ENCODE measurements at places on chromosomes 7 and 10. TPM values are rescaled to one million over a fixed set of nuclear protein-coding genes. Genes with fewer than 3 reads are reported as not detected.

Gene TMEM270
- total RNA-seq: not detected

Gene GNAT3
- total RNA-seq: not detected

Gene CLDN15
- 3.8 TPM for total RNA-seq

Gene UNCX
- total RNA-seq: not detected

Gene SPDYE2B
- total RNA-seq: not detected

Gene CHN2
- 3.2 TPM for total RNA-seq

Gene VSTM4
- total RNA-seq: 25.2 TPM

Gene TMEM130
- total RNA-seq: not detected

Measured in myocyte (in vitro differentiated cells).